Lung (tissue), 17 donors: ENCODE measurements at places on chromosomes 2 and 18. TPM values are rescaled to one million over a fixed set of nuclear protein-coding genes. Genes with fewer than 3 reads are reported as not detected.

- no peak overlapping the region for H3K27ac ChIP-seq
- no peak for DNase-seq
- H3K4me1 ChIP-seq: no peaks in the 10 kb centered on the region
- no peak overlapping the region for H3K4me3 ChIP-seq
- no peaks in the 10 kb centered on the region for H3K27me3 ChIP-seq
- H3K36me3 ChIP-seq: no peaks in the 10 kb centered on the region
Measured at GRCh38 chr2:142217804-142218203, 87.0 kb upstream of the LRP1B start.

DNA sequence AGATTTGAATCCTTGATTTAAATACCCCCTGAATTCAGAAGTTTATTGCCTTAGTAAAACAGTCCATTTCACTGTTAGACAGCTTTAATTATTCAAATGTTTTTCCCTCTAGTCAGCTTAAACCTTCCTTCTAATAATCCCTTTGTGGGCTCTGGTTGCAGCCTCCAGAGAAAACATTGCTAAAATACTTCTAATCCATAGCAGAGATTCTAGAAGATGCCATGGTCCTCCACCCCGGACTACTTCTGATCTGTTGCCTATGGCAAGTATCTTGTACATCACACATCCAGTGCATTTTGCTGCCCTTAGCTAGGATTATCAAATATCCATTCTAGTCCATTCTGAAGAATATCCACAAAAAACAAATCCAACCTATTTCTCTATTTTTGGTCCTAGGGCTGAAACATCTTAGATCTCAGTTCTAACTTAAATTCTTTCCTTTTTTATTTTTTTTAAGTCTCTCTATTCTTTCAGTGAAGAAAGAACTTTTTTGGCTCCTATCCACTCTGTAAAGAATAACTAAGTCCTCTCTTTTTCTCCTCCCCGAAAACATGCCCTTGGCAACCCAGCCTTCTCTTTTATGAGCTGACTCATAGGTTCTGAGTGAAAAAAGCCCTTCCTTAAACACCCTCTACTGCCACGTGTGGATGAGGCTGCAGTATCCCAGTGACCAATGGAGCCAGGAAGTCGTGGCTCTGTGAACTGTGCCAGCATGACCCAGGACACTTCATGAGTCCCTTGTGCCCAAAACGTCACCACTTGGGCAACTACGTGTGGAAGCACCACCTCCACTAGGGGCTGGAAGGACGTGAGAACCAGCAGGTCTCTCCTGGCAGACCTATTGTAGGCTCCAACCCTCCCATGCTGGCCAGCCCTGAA lies 349.8 kb downstream of the TNS1 start:
- DNase-seq: no peak
- H3K4me1 ChIP-seq: no peaks in the 10 kb centered on the region
- no peaks in the 10 kb centered on the region for H3K27me3 ChIP-seq
- H3K27ac ChIP-seq: no peak overlapping the region
- H3K4me3 ChIP-seq: no peak overlapping the region

- H3K4me3 ChIP-seq: no peak overlapping the region
- no peak overlapping the region for H3K27ac ChIP-seq
- H3K4me1 ChIP-seq: peaks cover 2% of the 10 kb centered on the region
- no peaks in the 10 kb centered on the region for H3K27me3 ChIP-seq
- H3K36me3 ChIP-seq: no peaks in the 10 kb centered on the region
- DNase-seq: no peak
Measured at GRCh38 chr2:187171318-187171717, 276.7 kb downstream of the CALCRL start.

- no peak overlapping the region for H3K4me3 ChIP-seq
- H3K36me3 ChIP-seq: no peaks in the 10 kb centered on the region
- no peak for DNase-seq
- no peaks in the 10 kb centered on the region for H3K27me3 ChIP-seq
- no peak overlapping the region for H3K27ac ChIP-seq
Measured at GRCh38 chr18:63287691-63288220, 31.8 kb downstream of the BCL2 start.

DNA sequence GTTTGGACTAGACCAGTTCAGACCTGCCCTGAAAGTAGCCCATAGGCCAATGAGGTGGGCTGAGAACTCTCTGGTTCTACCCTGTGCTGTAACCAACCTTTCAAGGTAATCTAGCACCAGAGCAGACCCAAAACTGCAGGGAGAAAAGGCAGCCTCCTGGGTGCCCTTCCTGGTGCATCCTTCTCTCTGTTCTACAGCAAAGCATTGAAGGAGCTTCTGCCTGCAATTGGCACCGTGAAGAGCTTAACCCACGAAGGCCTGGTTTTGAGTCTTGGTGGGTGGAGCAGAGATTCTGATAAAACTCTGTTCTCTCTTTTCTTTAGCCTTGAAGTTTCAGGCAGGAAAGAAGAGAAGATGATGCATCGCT lies 55.5 kb downstream of the LIPG start:
- no peaks in the 10 kb centered on the region for H3K27me3 ChIP-seq
- no peak overlapping the region for H3K4me3 ChIP-seq
- no peak for DNase-seq
- H3K4me1 ChIP-seq: no peaks in the 10 kb centered on the region

DNA sequence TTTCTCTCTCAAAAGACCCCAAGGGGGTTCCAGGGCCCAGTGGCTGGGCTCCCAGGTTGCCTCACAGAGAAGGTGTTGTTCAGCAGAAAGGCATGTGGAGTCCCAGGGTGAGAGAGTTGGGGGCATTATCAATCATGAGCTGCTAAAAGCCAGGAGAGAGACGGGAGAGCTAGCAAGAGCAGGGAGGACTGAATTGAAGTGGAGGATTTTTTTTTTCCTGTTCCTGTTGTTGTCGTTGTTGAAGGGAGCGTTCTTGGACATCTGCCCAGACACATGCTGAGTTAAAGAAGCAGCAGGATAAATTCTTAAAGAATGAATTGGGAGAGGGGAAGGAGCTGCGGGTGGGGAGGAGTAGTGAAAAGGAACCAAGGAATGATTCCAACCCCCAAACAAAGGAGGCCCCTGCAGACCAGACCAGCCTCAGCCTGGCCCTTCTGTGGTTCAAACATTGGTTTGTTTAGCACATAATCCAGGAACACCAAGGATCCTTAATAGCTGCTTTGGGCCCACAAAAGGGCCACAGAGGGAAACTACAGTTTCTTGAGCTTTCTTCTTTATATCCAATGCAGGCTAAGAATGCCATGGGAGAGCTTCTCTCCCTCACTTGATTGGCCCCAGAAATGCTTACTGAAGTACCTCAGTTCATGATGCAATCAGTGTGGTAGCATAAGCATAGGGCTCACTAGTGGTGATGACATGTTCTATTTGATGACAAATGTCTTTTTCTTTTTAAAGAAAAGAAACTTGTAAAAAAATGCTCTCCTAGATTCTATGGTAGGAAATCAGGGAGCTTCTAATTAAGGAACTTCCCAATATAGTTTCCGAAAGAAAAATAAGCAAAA lies 146.0 kb downstream of the SETBP1 start:
- no peak overlapping the region for H3K4me3 ChIP-seq
- no peaks in the 10 kb centered on the region for H3K36me3 ChIP-seq
- no peaks in the 10 kb centered on the region for H3K27me3 ChIP-seq
- H3K27ac ChIP-seq: peak overlapping the region; percentile 47
- H3K4me1 ChIP-seq: peaks cover 16% of the 10 kb centered on the region

Gene FAM161A
- 3.7 TPM for total RNA-seq

Gene ECEL1
- total RNA-seq: 0.09 TPM

Gene TUBA3D
- total RNA-seq: not detected
